ENCODE measurements at places on chromosomes 3 and 15.

- no peak for DNase-seq
Observed at GRCh38 chr3:160112996-160113395, 112.2 kb upstream of the C3orf80 start.

DNA sequence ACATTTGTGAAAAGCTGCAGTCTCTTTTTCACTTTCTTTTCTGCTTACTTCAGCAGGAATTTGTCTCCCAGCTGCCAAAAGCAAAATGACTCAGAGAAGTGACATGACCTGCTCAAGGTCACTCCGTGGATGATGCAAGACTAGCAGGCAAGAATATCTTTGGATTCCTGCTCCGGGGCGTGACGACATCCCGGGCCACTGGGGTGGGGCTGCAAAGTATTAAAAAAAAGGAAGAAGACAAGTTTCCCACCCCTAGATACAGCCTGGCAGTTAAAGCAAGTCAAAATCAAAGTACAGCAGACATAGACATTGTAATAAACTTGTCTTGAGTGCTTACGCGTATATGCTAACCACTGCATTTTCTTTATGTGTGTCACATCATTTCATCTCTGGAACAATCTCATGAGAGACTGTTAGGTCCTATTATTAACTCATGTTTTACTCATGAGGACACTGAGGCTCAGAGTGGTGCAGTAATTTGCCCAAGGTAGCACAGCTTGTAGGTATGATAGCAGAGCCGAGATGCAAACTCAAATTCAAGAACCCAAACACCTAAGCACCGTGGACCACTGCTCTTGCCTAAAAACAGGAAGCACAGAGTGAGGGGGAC is 485.2 kb upstream of the PROK2 start:
- no peak for DNase-seq

DNA sequence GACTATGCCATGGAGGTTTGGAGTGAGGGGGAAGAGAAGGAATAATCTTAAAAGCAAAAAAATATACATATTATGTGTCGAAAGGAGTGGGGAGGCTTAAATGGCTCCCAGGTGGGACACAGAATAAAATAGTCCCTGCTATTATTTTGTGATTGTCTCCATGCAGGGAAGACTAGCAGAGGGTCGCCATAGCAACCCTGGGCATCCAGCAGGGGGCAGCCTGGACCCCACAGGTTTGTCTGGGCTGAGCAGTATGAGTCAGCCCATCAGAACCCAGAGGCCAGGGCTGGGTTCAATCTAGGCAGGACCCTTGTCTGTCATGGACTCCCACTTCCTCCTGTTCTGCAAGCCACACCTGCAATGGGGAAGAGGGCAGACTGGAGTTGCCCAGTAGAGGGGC is 17.6 kb upstream of the LINGO1 start:
- DNase-seq = no peak

- DNase-seq = no peak
Observed at GRCh38 chr3:109678600-109678999, 341.3 kb upstream of the DPPA4 start.

DNA sequence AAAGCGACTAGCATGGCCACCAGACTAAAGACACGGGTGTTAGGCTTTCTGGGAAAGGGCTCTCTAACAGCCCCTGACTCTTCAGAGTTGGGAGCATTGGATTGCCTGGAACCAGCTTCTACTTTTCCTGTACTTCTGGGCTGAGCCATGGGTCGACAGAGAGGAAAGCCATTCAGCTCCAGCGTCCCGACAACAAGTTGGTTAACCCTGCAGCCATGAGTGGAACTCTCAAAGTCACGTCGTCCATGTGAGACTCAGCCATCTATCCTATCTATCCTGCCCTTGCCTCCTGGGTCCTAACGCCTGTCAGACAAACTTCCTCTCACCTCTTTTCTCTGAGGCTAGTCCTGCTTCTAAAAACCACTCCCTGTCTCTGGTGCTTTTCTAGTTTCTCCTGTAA is 32.6 kb upstream of the TBC1D5 start:
- no peak for DNase-seq

GRCh38 chr3:162704238-162704637 is 1207.6 kb downstream of the OTOL1 start:
- no peak for DNase-seq

GRCh38 chr3:138396752-138397410 is 37.5 kb upstream of the ESYT3 start:
- DNase-seq = no peak

GRCh38 chr3:11154036-11154952 is at the start of gene HRH1:
HRH1 (plus strand) TSS chr3:11154493; CDS start chr3:11259038, 104,545 bp downstream.
- DNase-seq = no peak

GRCh38 chr3:11575677-11576076 is 68.0 kb downstream of the VGLL4 start:
- DNase-seq = no peak

GRCh38 chr3:129025691-129026435 is 24.8 kb downstream of the EFCC1 start:
- DNase-seq = no peak

GRCh38 chr15:68419301-68420175 is 12.4 kb downstream of the ITGA11 start:
- DNase-seq = no peak

DNA sequence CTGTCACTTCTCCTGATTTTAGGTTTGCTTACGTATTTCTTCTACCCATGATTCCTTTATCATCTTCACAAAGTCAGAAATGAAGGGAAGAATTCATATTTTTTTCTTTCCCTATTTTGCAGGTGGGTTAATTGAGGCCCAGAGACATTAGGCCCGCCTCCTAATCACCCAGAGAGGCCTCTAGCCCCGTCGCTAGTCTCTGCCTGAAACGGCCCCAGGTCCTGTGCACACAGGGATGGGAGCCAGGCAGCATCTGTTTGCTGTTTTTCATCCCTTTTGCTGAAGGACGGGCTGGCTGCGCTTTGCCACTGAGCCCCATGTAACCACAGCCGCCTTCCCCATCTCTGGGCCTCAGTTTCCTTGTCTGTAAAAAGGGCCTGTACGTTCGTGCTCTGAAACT is 135.9 kb downstream of the FBLN2 start:
- DNase-seq = no peak

DNA sequence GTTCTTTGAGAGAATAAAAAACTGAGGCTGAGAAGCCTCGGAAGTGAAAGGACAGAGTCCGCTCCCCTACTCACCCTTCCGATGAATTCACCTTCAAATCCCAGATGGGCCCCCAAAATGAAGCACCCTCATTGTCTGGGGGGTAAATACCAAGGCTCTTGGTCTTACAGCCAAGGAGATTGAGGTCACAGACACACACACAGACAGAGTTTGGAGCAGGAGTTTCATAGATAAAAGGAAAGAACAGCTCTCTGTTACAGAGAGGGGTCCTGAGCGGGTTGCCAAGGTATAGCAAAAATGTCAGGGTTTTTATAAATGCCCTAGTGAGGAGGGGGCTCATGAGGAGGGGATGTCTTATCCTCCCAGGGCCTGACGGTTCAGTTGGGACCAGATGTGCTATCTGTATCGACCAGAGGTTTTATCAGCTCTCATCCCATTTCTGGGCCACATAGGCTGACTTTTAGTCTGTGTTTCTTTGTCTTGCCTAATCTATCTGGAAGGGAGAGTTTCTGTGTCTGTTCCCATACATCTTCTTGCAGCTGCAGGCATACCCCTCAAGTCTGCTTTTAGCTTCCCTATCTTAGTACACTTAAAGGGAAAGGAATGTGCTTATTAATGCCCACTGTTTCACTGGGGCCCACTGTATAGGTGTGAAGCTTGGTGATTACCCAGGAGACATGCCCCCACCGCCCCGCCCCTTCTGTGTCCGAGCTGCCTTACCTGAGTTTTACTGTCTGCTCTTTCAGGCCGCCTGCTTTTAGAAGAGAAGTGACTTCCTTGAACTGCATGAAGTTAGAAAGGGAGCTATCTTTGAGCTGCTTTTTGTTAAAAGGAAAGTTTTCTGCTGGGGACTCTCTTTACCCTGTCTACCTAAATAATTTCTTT is 66.8 kb upstream of the ATP11B start:
- DNase-seq = no peak
